Suppressor macrophage treated with lipopolysaccharide for 1 hour (primary cell): ENCODE measurements at places on chromosomes 5 and 9.

GRCh38 chr5:138230261-138230660, 17.1 kb upstream of the CDC23 start:
- no peak for DNase-seq

DNA sequence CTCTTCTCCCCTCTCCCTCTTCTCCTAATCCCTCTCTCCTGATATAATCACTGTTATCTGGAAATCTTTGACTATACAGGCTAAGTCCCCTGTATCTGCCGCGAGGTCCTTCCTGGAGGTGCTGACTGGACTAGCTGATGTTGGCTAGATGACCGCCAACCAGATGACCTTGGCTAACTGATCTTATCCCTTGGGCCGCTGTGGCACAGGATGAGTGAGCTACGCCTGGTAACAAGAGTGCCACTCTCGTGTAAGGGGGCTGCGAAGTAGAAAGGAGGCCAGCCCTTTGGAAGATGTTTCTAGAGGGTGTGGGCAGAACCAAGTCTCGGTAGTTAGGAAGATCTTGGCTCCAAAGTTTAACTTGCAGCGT, 345 bp upstream of the PRRC1 start:
- DNase-seq = no peak

DNA sequence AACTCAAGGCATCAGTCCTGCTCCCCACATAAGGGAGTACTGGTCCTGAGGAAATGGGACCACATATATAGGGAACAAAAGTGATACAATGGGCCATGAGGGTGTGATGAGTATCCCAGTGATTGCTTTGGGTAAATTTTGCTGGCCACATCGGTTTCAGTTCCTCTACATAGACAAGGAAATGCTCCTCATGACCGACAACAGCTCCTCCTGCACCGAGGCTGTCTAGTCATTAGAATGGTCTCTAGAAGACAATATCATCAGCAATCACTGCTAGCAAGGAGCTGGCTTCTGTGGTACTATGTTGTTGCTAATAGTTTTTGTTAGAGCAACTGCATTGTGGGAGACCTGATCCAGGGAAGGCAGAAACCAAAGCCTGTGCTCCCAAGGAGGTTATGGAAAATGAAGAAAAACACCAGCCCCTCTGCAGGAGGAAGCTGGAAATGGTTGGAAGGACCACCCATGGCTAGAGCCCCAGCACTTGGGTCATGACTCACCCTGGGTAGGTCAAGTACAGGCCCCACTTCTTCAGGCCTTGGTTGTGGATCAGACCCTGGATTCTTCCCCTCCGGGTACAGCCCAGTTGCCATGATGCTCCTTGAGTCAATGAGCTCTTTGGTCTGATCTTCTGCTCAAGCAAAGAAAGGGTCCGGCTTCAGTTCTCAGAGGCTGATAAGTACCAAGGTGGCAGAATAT, 3.4 kb upstream of the CTSL start:
- DNase-seq = peak; percentile 97

DNA sequence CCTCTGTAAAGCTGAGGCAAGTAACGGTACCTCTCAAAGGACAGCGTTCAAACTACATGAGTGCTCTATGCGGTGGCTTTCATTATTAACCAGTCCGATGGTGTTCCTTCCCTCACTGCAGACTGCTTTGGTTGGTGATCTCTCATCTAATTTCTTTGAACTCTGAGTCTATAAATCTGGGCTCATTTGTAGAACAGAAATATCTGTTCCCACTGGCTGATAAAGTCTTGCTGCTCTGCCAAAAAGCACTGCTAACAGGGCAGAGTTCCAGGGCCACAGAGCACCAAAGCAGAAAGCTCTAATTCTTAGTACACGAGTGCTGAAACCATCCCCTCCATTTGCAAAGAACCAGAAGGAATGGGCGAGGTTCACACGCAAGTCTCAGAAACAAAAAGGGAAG, 81.9 kb downstream of the MED27 start:
- DNase-seq = no peak

DNA sequence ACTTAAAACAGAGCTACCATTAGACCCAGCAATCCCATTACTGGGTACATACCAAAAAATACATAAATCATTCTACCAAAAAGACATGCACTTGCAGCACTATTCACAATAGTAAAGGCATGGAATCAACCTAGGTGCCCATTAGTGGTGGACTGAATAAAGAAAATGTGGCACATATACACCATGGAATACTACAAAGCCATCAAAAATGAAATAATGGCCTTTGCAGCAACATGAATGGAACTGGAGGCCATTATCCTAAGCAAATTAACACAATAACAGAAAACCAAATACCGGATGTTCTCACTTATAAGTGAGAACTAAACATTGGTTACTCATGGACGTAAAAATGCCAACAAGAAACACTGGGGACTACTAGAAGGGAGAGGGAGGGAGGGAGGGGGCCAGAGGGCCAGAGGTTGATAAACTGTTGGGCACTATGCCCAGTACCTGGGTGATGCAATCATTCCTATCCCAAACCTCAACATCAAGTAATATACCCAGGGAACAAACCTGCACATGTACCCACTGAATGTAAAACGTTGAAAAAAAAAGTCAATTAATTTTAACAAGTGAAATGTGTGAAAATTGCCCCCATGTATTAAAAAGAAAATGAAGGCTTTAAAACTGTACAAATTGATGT, 24.5 kb upstream of the GPR150 start:
- DNase-seq = no peak
